ENCODE measurements at places on chromosomes 5 and 9.

DNA sequence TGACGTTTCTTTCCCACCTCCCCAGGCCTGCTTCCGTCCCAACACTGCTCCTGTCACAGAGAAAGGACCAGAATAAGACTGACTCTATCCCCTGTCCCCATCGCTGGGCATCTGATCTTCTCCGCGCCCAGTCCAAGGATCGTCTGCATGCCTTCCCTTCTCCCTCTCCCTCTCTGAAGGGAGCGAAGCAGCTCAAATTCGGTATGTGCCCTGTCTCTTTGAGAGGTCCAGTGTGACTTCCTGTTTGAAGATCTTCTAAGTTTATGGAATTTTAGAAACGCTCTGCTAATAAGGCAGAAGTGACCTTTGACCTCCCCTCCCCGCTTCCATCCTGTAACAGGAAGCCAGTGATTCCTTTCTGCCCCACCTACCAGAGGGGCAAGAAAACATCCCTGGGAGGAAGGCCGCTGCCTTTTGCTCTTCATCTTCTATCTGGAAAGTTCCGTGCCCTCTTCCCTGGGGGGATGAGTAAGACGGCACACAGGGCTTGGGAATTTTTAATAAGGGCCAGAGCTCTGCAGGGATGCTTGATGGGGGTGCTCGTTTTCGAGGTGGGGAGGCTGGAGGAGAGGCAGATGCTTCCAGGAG lies 40.7 kb upstream of the RNU6ATAC start:
- peak; percentile 73 for DNase-seq

DNA sequence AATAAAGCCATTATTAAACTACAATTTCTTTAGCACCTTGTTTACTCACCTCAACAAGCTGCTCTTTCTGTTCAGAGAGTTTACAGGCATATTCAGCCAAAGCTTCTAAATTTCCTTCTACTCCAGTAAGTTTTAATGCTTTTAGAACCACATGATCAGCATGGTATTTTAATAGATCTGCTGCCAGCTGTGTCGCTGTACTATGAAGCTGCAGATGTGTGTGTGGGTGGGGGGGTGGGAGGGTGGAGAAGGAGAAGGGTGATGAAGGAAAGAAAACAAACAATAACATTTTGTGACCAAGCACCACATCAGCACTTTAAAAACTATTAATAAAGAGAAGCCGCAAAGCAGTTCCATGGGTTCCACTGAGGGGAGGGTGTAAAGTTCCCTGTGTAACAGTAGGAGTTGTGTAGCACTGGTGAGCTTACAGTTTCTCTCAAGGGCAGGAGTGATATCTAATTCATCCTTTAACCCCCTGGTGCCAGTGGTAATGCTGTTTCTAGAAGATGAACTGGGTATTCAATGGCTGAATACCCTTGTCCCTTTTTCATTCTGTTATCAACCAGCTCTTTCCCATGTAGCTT lies 38.5 kb downstream of the ABITRAM start:
- no peak for DNase-seq

GRCh38 chr5:24376210-24376609 lies 268.6 kb downstream of the CDH10 start:
- no peak for DNase-seq

- no peak for DNase-seq
Observed at GRCh38 chr5:61981886-61982285, 324.1 kb upstream of the KIF2A start.

- DNase-seq = no peak
Observed at GRCh38 chr5:112208699-112209615, 210.1 kb downstream of the EPB41L4A start.

- peak; percentile 78 for DNase-seq
Observed at GRCh38 chr5:54844905-54845566, 140.4 kb downstream of the ESM1 start.

DNA sequence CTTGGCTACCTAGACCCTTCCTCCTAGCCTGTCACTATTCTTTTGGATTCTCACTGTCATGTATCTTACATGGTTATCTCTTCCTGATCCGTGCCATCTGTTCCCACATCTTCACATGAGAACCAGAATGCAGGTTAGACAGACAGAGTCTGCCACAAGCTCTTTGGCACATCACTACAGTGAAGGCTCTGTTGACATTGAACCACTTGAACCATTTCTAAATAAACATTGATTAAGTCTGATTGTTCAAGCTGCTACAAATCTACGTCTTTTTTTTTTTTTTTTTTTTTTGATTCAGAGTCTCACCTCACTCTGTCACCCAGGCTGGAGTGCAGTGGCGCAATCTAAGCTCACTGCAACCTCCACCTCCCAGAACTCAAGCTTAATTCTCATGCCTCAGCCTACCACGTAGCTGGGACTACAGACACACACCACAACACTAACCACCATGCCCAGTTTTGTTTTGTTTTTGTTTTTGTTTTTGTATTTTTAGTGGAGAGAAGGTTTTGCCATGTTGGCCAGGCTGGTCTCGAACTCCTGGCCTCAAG lies 85.1 kb upstream of the LRRTM2 start:
- DNase-seq = no peak

GRCh38 chr9:18255747-18256146 lies 218.2 kb upstream of the ADAMTSL1 start:
- no peak for DNase-seq

DNA sequence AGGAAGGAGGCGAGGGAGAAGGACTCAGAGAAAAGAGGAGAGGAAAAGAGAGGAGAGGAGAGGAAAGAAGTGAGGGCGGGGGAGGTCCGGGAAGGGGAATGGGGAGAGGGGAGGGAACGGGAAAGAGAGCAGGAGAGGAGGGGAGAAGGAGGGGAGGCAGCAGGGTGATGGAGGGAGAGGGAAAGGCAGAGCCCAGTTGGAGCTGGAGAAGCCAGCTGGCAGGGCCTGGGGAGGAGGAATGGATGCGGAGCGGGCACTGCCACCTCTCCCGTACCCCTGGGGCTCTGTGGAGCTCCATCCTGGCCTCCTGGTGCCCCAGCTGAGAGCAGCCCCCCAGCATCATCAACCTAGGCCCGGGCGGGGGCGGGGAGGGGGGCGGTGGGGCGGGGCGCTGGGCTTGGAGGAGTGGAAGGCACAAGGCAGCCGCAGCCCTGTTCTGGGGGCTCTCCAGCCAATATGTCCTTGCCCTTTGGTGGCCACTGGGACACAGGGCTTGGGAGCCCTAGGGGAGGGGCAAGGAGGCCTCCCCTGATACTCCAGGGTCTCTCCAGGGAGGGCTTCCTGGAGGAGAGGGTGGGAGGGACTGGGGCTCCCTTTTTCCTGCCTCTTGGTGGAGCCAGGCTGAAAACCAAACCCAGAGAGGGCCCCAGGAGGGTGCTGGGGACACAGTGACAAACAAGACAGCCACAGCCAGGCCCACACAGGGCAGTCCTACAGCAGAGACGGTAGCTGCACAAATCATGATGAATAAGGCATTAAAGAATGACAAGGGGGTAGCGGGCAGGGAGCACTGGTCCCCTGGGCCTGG lies 123.7 kb downstream of the C9orf50 start:
- DNase-seq = peak; percentile 88

DNA sequence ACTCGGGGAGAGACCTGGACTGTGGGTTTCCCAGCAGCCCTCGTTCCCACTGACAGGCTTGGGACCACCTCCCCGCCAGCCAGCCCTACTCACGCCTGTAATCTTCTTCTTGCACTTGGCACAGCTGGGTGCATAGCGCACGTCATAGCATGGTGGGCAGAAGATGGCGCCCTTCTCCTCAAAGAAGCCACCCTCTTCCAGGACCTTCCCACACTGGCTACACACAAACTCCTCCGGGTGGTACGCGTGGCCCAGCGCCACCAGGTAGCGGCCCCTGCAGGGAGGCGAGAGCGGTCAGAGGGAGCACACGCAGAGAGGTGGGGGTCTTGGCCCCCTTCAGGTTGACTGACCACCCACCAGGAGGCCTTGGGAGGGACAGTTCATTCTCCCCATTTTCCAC lies 9.4 kb downstream of the PDLIM7 start:
- no peak for DNase-seq

DNA sequence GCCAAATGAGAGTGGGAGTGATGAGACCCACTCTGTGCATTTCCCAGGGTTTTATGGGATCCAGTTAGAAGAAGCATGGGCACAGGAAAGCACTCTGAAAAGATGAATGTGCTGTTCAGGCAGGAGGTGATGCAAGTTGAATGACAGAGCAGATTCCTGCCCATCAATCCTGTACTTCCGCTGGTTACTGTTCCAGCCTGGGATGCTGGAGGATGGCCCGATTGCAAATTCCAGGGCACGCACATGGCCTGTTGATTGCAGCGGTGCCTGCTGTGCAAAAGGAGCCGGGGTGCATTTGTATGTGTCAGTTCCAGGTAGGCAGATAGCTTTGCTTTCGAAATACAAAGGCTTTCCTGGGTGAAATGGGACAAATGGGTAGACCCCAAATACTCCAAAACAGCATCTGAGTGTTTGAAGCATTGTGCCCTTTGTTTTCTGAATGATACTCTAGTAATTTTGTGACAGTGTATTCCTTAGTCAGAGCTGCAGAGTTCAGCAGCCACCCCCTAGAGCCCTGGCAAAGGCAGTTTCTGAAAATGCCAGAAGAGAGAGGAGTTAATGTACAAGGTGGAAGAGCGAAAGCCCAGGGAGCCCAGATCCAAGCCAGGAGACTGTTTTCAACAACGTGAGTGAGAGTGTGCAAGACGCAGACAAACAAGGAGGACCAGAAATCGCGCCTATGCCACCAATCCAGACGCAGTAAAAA lies 454.2 kb upstream of the CLINT1 start:
- DNase-seq = no peak

DNA sequence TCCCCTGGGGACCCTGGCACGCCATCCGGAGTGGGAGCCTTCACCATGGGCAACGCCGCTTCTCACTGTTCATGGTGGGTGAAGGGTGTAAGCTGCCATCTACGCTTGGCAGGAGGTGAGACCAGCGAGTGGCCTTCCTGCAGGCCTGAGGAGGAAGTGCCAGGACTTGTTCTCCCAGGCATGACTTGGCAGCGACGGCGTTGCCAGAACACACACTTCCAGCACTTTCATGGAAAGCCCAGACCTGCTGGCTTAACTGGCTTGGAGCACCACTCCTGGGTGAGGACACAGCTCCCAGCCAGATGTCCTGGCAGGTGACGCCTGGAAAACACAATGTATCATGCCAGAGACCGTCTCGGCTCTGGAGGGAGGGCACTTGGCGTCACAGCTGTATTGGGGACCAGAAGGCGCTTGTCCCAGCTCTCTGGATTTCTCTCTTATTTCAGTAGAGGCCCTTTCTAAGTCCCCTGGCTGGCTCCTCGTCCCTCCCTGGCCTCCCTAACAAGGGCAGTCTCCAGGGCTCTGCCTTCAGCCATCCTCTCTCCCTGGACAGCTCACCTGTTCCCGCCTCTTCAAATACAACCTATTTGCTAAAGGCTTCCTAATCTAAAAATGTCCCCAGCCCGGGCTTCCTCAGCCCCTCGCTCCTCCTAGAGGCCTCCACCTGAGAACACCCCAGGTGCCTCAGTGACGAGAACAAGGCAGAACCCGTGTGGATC lies 188.3 kb downstream of the OLFM1 start:
- DNase-seq = no peak

GRCh38 chr5:146337928-146338327 lies 711 bp upstream of the POU4F3 start:
- DNase-seq = no peak

DNA sequence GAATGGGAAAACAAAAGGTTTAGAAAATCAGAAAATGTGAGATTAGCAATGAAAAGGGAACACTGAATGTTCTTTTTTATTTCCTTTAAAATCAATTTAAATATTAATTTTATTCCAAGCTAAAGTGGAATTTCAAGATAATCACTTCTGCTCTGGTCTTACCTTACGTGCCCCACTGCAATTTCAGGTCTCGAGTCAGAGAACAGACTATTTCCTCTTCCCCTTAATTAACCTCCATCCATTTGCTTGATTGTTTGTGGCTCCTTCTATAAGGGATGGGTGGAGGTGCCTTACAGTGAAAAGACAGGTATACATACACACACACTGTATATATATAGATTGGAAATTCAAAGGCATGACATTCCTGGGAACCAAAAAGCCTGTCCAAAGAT lies 137.1 kb downstream of the SUSD1 start:
- DNase-seq = no peak

GRCh38 chr5:107634981-107635848 lies 35.5 kb downstream of the EFNA5 start:
- DNase-seq = peak; percentile 60

GRCh38 chr9:89538871-89539270 lies 41.0 kb upstream of the SEMA4D start:
- DNase-seq = no peak

DNA sequence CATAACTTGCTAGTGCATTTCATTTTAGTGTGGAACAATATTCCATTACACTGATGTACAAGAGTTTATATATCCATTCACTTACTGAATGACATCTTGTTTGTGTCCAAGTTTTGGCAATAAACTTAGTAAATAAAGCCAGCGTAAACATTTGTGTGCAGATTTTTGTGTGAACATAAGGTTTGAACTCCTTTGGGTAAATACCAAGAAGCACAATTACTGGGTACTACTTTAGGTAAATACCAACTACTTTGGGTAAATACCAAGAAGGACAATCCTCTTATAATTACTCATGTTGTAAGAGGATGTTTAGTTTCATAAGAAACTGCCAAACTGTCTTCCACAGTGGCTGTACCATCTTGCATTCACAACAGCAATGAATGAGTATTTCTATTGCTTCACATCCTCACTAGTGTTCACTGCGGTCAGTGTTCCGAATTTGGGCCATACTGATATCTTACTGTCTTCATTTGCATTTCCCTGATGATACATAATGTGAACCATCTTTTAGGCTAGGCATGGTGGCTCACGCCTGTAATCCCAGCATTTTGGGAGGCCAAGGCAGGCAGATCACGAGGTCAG lies 2.3 kb upstream of the SYK start:
- DNase-seq = no peak

DNA sequence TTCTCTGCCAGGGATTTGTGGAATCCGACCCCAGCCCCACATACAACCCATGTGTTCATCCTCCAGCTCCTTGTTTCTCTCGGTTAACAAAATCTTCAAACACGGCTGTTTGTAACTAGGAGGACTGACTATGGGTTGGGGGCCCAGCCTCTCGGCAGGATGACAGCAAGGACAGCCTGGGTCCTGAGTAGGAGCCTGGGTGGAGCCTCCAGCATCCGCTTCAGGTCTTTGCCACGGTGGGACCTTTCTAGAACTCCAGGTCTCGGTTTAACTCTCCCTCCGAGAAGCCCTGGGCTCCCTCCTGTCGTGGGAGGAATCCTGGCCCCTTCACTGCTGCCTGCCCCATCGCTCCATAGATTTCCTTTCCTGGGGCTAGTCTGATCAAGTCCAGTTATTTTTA lies 248.5 kb downstream of the PBX3 start:
- DNase-seq = no peak

DNA sequence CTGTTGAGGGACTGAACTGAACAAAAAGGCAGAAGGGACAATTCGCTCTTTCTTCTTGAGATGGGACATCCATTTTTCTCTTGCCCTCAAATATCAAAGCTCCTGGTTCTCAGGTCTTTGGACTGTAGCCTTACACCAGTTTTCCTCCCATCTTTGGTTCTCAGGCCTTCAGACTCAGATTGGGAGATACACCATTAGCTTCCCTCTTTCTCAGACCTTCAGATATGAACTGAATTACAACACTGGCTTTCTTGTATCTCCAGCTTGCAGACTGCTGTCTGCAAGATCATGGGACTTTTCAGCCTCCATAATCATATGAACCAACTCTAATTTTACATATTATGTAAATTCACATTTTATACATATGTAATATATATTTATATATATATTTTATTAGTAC lies 12.6 kb upstream of the CCNG1 start:
- DNase-seq = no peak
